DMS79 treated with DMSO at 0.1 percent for 48 hours (cell line): ENCODE measurements at places on chromosomes 12 and 14.

DNA sequence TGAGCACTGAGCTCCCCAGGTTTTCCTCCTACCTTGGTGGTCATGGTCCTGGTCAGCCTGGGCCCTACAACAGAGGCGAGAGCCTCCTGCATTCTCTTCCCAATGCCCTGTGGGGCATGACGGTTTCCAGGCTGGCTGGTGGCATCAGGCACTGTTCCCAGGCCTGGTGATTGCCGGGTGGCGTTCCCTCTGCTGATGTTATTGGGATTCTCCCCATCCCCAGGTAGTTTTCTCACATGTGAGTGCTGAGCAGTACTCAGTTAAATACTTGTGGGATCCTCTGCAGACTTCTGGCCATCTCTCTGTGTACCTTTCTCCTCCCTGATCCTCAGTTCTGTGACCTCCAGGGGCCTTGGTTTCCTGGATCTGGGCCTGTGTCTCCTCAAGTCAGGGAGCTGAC is 15.8 kb downstream of the C1R start:
- DNase-seq = no peak

GRCh38 chr12:50603817-50604639 is 99.2 kb downstream of the DIP2B start:
- no peak for DNase-seq

- DNase-seq = no peak
Observed at GRCh38 chr12:32887058-32887457, 9.5 kb downstream of the PKP2 start.

DNA sequence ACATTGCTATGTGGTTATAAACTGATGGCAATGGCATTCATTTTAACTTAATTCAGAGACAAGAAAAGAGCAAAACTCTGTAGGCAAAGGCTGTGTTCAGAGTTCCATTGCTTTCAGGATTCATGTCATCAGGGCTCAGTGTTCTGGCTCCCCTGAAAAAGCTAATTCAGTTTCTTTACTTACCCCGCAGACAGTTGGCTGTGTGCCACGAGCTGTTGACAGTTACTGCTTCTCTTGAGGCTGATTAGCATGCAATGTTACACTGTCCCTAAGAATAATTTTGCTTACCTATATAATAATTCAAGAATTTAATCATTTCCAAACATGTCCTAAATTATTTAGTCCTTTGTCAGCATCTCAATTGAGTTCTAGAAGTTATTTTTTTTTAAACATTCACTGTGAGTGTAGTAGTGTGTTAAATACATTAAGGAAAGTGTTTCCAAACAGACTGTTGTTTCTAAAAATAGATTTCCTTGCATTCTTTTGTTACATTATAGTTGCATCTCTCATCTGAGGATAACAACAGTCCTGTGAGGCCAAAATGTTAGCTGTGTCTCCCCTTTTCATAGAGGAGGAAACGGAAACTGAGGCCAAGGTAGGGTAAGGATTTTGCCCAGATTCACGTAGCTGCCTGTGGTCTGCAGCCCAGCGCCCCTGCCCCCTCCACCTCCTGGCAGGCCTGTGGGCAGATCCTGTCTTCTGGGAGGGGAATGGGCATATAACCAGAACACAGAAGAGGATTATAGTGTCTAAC is 98.6 kb downstream of the PELI2 start:
- DNase-seq = peak; percentile 85

DNA sequence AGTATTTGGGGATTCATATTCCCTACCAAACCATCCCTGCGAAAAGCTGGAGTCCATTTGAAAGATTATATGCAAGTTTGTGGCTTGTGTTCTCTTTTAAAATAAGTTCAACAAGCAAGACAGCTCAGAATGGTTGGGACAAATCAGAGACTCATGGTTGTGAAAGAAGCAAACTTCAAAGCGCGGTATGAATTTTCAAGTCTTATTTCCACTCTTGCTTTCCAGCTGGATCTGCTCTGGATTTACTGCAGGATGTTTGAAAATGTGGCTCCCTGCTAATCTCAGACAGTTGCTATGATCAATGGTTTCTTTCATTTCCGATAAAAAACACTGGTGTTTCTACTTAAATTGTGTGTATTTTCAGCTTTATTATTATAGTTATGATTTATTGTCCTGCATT is 477.5 kb downstream of the RAD51B start:
- DNase-seq = no peak

- no peak for DNase-seq
Observed at GRCh38 chr14:92014040-92014439, 25.8 kb downstream of the TRIP11 start.

- peak; percentile 15 for DNase-seq
Observed at GRCh38 chr12:27096420-27096819, 14.0 kb upstream of the C12orf71 start.

- no peak for DNase-seq
Observed at GRCh38 chr12:52294803-52295202, 3.5 kb upstream of the KRT81 start.

- DNase-seq = no peak
Observed at GRCh38 chr14:85359505-85359904, 170.4 kb upstream of the FLRT2 start.

DNA sequence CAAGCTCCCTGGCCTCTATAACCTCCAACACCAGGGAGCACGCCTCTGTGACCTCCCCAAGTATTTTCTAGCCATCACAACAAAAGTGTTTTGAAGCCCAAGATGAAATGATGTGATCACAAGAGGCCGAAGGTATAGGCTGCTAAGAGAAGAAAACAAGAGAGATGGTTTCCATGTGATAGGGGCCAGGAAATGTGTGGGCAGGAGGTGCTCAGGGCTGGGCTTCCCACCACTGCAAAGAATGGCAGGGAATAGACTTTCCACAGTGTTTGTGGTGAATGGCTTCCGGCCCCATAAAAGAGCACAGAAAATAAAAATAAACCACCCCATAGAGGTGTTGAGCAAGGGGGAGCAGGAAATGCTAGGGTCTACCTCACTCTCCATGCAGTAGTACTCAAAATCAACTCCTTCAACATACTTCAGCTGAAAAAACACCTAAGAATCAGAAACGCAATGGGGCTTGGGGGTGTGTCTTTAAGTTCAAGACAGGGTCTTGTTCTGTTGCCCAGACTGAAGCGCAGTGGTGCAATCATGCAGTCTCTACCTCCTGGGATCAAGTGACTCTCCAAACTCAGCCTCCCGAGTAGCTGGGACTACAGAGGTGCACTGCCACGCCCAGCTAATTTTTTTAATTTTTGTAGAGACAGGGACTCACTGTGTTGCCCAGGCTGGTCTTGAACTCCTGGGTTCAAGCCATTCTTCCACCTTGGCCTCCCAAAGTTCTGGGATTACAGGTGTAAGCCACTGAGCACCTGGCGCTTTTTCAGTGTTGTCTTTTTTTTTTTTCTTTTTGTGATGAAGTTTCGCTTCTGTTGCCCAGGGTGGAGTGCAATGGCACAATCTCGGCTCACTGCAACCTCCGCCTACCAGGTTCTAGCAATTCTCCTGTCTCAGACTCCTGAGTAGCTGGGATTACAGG is 27.1 kb downstream of the DAD1 start:
- no peak for DNase-seq

- DNase-seq = no peak
Observed at GRCh38 chr14:79571366-79571765, 639.9 kb downstream of the DIO2 start.
